ENCODE measurements at places on chromosomes 16 and 17. TPM values are rescaled to one million over a fixed set of nuclear protein-coding genes. Genes with fewer than 3 reads are reported as not detected.
A peak's percentile ranks its signal among the peaks of the same experiment; 100 is the strongest.

DNA sequence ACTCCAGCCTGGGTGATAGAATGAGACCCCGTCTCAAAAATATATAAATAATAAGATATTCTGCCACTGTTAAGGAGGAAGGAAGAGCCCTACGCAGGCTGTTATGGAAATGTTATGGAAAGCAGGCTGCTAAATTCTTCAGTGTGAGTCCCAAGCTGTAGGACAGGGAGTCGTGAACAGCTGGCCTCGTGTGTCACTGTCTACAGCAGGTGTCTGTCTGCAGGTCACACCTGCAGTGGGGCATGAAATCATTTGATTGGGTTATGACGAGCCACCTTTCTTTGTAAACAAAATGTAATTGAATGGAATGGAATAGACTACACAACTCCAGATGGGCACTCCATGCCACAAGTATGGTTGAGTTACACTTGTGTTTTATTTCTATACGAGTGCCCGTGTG is 15.6 kb upstream of the LITAF start:
- no peak for DNase-seq

The HASPIN gene
- total RNA-seq, result 14.8 TPM

- no peak for DNase-seq
Observed at GRCh38 chr16:59021751-59022150, 287.6 kb upstream of the GOT2 start.

- no peak for DNase-seq
Observed at GRCh38 chr17:17497845-17498520, 1.8 kb upstream of the RASD1 start.

DNA sequence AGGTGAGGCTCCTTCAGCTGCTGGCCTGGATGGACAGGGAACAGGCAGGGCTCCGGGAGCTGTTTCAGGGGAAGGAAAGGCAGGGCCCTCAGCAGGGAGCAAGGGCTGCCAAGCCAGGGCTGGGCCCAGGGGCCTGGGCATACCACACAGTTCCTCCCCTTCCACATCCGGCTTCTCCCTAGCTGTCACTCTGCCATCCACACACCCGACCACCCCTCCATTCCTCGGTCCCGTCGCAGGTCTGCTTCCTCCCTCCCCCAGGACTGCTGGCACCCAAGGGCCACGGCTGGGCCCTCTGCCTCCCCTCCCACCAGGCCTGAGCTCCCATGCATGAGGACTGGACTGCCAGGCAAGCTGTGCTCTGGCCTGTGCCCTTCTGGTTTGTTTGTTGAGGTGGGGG is 24.0 kb downstream of the CDIP1 start:
- DNase-seq, result no peak

DNA sequence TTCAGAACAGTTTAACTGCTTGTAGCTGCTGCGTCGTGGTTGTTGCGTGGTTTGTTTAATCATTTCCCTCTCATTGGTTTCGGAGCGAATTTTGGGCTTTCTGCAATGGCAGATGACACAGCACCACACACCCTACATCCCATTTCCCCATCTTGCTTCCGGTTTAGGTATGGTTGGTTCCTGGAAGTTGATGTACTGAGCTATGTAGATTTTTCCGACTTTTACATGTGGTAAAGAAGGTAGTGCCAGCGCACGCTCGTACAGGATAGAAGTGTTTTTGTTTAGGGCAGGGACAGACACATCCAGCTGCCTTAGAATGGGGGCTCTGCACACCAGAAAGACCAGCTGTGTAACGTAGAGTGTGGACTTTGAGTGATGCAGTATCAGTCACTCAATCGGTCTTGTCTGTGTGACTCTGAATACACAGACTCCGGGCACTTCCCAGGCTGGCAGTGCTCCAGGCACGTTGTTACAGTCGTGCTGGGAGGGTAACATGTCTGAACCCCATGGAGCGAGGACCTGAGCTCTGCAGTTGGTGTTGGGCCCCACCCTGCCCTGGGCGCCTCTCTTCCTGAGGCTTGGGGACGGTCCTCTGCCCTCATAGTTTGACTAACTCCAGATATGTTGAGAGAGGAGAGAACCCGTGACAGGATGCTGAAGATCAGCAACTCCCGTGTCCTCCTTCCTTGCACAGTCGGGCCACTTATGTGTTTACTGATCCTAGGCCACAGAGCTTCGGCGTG is 172.0 kb upstream of the CHMP6 start:
- DNase-seq, result no peak

The CPNE7 gene
- 21.1 TPM for total RNA-seq

GRCh38 chr17:75589919-75590303 is 2.3 kb downstream of the MYO15B start:
- no peak for DNase-seq

The ADPRM gene
- total RNA-seq, result 8.9 TPM

DNA sequence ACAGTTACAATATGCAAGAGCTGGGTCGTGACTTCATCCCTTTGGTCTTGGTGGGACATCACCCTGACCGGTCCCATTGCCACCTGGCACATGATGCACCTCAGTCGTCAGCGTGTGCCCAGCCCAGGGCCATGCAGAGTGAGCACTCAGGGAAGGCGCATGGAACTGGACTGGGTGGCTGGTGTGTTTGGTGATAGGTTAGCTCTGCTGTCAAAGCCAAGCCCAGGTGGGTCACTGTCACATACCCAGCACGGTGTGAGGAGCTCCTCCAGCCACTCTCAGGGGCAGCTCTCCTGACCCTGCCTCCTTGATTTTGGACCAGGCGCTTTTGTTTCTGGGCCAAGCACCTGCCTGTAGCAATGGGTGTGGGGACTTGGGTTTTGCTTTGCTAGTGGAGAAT is 180.9 kb downstream of the RAB11FIP4 start:
- no peak for DNase-seq

- DNase-seq, result no peak
Observed at GRCh38 chr16:66662445-66663194, 33.9 kb downstream of the CMTM4 start.

The HSD11B2 gene
- 1.6 TPM for total RNA-seq

DNA sequence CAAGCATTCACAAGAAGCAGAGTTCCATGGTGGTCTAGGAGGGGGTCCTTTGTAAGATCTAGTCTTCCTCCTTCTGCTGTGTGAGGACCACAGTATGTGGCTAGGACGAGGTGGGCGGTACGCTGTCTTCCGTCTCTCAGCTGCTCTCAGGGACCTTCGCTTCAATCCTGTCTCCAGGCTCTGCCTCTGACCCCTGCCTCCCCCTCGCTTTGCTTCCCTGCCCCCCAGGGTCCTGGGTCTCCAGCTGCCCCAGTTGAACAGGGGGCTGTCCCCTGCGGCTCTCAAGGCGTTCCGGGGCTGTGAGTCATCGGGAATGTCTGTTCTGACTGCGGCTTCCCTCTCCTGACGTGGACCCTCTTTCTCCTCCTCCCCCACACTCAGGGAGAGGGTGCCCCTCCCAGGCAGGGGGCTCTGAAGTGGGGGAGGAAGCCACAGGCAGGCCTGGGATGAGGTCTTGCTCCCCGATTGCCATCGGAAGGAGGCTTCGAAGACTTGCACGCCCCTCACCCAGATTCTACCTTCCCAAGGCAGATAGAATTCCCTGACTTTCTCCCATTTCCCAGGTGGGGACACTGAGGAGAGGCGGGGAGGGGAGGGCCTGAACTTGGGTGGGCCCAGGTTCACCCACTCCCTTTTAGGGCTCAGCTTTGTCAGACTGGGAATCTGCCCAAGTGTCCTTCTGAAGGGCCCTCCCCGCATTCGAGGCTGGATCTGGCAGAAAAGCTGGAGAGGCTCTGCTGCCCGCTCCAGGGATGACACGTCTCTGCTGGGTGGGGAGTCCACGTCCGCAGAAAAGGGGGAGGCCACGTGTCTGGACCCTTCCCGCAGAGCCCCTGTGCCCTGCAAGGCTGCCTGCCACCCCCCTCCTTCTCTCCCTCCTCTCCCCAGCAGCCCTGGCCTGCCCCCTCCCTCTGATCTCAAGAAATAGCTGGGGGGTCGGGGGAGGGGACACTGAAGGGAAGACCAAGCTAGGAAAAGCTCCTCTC is 9.1 kb upstream of the COL1A1 start:
- DNase-seq, result peak; percentile 48

DNA sequence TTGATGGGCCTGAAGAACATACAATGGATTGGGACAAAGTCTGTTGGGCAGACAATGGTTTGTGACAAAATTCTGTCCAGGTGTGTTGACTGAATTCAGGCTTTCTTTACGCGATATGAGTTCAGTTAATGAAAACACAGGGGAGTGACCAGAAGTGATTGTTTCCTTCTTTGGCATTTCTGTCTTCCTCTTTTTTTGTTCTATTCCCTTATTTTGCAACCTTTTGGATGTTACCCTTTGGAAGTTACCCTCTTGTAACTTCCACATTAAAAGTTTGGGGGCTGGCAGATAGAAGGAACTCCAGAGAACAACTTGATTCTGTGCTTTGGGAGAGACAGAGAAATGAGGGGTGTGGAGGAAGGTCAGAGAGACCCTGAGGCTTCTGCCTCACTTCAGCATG is 126.7 kb downstream of the PITPNC1 start:
- no peak for DNase-seq

DNA sequence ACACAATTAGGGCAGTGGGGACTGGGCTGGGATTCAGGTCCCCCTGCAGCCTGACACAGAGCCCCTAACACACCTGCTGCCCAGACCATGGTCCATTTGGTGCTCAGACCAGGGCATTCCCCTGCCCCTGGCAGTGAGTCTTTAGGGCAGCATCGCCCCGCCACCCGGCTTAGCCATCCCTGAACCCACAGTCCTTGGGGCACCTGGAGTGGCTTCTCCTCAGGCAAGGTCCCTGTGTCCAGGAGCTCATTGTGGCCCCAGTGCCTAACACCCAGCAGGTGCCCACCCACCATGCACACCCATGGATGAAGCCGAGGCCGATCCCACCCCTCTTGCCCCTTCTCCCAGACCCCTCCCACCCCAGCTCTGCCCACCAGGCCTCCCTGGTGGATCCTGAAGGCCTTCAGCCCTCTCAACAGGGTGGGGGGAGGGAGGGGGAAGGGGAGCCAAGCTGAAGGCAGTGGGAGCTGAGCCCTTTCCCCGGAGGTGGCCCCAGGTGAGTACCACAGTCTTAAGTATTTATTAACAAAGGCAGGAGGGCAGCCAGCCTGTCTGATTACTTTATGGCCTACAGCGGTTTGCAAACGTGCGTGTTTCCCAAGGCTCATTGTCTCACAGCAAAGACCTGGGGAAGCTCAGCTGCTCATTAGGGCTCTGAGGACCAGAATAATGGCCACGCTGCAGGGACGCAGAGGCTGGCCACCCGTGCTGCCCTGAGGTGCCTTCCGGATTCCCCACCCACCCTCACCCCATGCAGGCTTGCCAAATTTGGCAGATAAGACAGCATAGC is 38.5 kb downstream of the RBFOX3 start:
- DNase-seq, result peak; percentile 34

GRCh38 chr16:20331635-20332034 is 4.3 kb upstream of the GP2 start:
- no peak for DNase-seq

DNA sequence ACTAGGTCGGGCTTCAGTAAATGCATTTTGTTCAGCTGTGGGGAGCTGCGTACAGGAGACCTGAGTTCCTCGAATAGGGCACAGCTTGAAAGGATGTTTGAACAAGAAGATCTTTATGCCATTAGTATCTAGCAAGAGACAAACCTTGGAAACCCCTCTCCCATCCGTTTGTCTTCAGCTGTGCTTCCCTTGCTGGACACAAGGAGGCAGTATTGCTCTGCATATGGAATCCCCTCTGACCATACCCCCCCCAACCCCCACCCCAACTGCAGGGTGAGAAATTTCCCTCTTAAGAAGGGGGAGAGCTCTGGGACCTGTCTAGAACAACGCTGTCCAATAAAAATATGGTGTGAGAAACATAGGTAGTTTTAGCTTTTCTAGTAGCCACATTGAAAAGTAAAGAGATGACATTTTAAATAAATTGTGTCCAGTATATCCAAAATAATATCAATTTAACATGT is 1.6 kb downstream of the MRM1 start:
- DNase-seq, result peak; percentile 84

DNA sequence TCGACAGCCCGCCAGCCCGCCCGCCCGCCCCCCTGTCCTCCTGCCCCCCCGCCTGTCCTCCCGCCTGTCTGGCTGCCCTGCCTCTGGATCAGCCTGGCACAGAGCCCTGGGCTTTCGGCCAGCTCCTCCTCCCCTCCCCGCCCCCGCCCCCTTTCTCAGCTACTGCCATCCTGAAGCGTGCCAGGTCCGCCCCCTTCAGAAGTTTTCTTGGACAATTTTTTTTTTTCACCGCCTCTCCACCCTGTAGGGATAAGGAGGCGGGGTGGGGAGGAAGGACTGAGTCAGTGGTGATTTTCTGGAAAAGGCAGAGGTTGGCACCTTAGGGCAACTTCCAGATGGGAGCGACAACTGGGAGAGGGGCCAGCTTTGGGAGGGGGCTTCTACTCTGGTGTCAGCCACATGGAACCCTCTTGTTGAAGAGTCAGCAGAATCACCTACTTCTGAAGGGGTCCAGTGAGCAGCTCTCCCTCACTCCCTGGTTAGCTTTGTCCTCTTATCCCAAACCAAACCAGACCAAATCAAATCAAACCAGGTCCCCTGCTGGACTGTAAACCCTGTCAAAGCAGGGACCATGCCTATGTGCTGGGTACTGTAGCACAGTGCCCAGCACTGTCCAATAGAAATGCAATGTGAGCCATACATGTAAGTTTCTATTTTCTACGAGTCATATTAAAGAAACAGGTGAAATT is 19.7 kb downstream of the IGF2BP1 start:
- no peak for DNase-seq

DNA sequence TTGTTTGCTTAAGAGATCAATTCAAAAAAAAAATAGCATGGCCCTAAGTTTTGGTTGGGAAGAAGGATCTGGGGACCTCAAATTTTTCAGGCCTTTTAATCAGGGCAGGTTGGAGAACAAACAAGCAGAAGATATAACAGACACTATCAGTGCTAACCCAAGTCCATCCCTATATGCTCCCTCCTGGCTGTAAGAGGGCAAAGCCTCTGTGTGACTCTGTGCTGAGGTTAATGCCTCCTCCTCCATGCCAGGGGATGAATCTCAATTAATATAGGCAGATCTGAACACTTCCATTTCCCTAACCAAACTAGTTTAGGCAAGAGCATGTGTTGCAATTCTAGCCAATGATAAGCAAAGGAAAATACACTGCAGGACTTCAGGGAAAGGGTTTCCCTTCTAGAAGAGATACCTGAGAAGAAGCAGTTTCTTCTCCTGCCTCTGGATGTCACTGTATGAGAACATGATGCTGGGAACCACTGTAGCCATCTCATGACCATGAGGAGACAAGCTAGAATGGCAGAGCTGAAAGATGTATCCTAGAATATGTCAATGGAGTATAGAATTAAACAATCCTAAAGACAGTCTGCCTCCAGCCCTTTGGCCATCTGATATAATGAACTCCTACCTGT is 76.0 kb downstream of the CHD9NB start:
- DNase-seq, result peak; percentile 30

The MYADML2 gene
- total RNA-seq, result not detected
